NCI-H748 treated with DMSO at 0.1 percent for 48 hours (cell line): ENCODE measurements at places on chromosomes 6 and 20.
A peak's percentile ranks its signal among the peaks of the same experiment; 100 is the strongest.

- DNase-seq = no peak
These were observed 72.8 kb downstream of the RPS12 start for GRCh38 chr6:132887204-132887603.

DNA sequence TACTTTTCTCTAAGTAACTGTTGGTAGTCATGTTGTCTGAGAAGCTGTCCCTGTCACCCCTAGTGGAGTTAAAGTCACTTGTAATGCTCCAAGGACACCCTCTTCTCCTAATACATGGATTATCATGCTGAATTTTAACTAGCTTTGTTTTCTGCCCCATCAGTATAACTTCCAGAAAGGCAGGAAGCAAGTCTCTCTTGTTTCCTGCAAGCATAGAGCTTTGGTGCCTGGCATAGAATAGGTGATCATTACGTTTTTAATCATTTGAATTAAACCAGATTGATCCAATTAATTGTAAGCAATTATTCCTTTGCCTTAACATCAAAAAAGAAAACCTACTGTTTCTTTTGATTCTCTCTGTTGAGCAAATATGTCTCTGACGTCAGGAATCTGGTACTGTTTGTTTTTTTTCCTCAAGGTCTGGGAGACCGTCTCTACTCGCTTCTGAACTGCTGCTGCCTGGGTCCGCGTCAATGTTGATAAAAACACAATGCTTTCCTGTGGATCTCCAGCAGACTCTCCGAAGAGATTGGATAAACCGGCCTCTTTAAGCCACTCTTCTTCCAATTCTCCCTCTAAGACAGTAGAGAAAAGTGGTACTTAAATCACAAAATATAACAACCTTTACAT lies 71.8 kb downstream of the ARHGAP18 start:
- peak; percentile 30 for DNase-seq

DNA sequence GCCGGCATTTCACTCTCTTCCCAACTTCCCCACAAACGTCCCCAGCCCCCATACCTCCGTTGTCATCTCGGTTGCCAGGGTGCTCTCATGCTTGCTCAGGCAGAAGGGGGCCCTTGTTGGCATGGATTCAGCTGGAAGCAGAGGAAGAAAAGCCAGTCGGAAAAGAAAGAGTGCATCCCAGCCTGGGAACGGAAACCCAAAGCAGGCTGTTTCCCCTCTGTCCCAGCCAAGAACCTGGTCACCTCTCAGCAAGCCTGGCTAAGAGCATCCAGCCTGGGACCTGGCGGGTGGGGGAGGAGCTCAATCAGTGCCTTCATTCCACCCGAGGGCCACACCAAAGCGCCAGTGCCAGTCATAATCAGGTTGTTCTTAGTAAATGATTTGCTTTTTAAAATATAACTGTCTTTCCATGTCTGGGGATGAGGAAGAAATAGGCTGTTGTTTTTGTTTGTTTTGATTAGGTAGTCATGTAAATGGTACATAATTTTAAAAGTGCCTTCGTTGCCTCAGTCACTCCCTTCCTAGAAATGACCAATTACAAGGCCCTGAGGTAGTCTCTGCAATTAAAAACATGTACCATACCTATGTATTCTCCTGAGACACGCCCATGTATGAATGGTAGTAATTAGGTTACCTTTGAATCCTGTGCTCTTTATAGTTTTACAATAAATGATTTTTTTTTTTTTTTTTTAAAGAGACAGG lies 21.1 kb downstream of the CHMP4B start:
- no peak for DNase-seq

GRCh38 chr6:155706341-155706740 lies 250.7 kb upstream of the NOX3 start:
- DNase-seq = no peak

DNA sequence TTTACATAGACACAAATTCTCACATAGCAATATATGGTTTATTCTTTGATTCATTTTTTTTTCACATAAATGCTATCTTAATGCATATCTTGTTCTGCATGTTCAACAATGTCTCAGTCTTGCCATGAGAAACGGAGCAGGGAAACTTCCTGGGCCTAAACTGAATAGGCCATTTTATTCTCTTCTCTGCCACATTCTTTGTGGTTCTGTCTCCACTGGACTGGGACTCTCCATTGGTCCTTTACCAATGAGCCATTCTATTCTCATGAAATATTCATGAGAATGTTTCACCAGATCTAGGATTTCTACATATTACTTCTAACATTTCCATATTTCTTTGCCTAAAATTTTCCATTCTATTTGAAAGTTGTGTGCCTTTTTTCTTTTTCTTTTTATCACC lies 42.8 kb downstream of the LAMA2 start:
- no peak for DNase-seq
